Body of pancreas (tissue), 4 donors: ENCODE measurements at places on chromosomes 7 and 10. TPM values are rescaled to one million over a fixed set of nuclear protein-coding genes. Genes with fewer than 3 reads are reported as not detected.

- no peak for DNase-seq
These were observed 93.4 kb upstream of the PARD3 start for GRCh38 chr10:34908481-34908880.

- DNase-seq = no peak
These were observed 305.6 kb downstream of the LRMDA start for GRCh38 chr10:75736889-75737579.

GRCh38 chr7:74044366-74045350, 16.7 kb downstream of the ELN start:
- no peak for DNase-seq

DNA sequence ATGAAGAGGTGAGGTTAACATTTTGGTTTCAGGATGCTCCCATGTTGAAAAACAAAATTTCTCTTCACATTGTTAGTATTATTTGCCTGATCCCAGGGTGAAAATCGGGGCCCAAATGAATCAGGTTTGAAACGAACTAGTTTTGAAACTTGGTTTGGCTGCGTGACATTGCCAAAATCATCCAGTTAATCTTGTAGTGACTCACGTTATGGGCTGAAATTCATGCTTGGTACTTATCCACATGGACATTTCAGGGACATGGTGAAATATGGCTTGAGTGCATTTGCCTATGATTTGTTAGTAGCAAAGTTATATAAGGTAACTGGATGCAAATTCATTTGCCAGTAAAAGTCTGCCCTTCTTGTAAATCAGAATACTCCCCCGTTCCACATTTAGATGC, 97.3 kb downstream of the CFAP58 start:
- no peak for DNase-seq

DNA sequence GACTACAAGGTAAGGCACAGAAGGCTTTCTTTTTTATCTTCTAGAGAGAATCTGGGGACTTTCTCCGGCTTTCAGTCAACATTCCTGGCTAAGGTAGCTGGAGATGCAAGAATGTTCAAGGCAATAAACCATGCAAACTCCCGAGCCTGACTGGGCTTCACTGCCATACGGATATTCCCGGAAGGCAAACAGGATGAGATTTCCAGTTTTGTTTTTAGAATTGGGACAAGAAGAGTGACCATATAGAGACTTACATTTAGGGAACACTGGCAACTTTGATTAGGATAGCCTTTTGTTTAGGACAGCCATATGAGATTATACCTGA, 269 bp downstream of the CALD1 start:
- DNase-seq = no peak

- no peak for DNase-seq
These were observed 162.6 kb upstream of the CDCA7L start for GRCh38 chr7:22108151-22108845.

DNA sequence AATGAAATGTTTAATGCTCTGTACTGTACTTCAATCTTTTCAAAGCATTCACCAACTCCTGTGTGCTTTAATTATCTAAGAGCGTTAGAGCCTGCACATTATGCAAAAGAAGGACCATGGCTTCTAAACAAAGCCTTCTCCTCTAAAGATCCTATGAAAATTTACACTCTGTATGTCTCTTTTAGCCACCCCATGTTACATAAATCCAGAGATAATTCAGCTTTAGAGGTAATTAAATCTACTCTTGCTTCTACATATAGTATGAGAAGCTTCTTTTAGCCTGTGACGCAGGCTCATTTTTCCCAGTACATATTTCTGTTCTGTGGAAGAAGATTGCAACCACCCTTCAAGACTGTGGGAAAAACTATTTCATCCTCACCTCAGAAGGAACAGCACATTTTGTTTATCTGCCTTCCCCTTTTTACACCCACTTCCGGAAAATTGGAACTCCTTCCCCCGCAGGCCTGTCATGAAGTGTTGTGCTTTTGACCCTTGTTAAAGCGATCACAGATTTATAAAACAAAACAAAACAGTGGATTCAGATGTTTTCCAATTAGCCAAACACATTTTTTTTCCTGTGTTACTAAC, 8.1 kb upstream of the TAS2R16 start:
- DNase-seq = no peak

DNA sequence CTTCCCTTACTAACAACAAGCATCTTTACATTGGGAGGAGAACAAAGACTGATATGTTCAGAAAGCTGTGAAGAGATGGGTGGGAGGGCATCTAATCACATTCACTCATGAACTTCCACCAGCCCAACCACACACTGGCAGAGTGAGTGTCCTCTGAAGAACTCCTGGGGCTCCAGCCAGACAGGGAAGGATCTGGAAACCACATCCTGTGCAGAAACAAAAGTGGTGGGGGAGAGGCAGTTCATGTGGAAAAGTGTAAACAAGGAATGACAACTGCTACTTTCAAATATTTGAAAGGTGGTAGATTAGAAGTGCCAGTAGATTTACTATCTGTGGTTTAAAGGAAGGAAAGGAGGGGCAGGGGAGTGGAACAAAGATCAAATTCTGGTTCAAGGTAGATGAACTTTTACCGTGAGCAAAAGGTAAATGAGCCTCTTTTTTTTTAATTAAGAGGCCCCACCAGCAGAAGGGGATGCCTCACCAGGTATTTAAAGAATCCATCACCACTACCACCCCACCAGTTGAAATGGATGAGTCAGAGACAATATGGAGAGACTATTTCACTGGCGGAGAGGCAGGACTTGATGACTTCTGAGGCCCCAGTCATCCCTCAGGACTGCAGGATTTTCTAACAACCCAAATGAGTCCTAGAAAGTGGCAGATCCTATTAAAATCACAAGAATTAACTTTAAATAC, 34.5 kb downstream of the GOT1 start:
- DNase-seq = no peak

DNA sequence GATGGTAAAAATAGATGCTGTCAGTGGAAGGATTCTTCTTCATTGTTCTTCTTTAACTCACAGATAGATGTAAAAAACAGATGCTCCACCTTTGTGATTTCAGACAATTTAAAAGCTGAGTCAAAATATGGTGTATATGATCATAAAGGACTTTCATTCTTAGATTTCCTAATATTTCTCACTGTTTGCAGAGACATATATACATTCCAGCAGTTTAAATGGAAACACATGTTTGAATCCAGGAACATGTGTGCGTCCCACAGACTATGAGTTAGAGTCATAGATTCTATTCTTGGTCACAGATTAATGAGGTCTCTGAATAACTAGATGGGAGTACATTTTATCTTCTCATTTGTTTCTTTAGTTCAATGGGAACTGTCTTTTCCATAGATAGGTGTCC, 109.6 kb downstream of the BICC1 start:
- no peak for DNase-seq

DNA sequence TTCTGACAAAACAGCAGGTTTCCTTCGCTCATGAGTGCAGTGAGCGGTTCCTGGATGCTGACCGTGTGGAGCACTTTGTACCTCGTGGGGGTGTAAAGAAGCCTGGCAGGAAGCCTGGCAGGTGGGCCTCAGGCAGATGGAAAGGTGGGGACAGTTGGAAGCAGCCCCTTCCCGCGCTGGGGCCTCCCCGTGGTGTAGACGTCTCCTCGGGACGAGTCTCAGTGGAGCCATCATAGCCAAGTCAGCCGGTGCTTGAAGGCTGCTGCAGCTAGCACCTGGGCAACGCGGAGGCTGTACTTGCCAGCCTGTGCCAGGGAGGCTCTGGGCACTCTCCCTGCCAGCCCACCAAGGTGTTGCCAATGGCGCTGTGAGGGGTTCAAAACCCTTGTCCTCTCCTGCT, 154.5 kb downstream of the WDR37 start:
- no peak for DNase-seq

DNA sequence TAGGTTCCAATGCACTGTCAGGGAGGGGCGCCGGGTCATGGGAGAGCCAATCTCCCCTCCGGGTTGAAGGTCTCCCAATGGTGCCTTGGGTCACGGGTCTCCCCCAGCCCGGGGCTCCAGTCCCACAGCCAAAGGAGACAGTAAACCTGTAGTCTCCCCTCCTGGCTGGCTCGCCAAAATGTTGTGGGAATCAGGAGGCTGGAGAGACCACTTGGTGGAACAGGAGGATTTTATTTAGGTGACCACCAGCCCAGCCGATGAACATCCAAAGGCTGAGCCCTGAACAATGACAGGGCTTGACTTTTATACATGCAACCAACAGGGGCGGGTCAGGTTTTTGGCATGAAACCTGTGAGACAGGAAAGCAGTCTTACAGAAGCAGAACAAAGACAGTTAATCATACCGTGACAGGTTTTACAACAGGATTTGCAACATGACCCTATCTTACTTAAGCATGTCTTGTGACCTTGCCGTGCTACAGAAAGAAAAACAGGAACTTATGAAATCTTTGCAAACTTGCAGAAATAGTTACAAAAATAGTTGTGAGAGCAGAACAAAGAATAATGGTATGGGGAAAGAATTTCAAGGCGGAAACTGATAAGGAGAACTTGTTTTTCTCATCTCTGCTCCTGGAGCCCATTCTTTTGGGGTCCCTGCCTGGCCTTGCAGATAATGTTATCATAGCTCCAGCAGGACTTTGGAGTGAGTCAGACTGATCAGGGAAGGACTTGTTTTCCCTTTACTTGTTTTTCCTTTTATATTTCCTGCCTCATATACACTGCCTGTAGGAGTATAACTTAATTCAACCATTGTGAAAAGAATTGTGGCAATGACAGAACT, 7.1 kb downstream of the ERV3-1 start:
- peak; percentile 62 for DNase-seq

- peak; percentile 83 for DNase-seq
These were observed 5.3 kb downstream of the SRGN start for GRCh38 chr10:69092959-69093850.

DNA sequence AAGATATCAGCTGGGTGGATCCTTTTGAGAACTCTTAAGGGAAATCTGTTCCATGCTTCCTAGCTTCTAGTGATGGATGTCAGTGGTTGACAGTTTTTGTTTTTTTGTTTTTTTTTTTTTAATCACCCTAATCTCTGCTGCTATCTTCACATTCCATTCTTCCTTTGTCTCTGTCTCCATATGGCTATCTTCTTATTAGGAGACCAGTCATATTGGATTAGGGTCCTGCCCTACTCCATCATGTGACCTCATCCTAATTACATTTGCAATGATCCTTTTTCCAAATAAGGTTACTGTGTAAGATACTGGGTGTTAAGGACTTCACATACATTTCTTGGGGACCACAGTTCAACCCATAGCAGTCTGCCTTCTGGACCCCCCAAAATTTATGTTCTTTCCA, 69.7 kb downstream of the MLLT10 start:
- DNase-seq = no peak

DNA sequence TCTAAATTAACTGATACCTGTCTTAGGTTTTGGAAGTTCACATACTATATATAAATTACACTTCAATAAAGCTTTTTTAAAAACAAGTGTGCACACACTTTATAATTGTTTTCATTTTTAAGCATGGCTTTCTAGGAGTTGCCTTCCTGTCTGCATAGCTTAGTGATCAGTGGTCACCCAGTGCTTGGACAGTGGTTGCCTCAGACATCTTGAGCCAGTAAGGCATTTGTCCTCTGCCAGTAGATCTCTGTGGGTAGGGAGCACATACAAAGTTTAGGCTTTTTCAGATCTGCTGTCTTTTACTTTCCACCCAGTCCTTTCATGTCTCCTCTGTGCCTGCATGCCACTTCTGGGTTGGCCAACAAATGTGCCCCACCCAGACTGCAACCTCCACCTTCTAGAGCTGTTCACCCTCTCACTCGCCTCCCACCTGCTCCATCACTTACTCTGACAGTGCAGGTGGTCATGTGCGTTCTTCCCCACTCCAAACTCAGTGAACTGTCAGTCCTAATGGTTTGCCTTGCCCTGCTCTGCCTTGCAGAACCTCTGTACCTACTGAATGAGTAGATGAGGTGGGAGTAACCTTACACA, 31.7 kb downstream of the TPST1 start:
- no peak for DNase-seq

DNA sequence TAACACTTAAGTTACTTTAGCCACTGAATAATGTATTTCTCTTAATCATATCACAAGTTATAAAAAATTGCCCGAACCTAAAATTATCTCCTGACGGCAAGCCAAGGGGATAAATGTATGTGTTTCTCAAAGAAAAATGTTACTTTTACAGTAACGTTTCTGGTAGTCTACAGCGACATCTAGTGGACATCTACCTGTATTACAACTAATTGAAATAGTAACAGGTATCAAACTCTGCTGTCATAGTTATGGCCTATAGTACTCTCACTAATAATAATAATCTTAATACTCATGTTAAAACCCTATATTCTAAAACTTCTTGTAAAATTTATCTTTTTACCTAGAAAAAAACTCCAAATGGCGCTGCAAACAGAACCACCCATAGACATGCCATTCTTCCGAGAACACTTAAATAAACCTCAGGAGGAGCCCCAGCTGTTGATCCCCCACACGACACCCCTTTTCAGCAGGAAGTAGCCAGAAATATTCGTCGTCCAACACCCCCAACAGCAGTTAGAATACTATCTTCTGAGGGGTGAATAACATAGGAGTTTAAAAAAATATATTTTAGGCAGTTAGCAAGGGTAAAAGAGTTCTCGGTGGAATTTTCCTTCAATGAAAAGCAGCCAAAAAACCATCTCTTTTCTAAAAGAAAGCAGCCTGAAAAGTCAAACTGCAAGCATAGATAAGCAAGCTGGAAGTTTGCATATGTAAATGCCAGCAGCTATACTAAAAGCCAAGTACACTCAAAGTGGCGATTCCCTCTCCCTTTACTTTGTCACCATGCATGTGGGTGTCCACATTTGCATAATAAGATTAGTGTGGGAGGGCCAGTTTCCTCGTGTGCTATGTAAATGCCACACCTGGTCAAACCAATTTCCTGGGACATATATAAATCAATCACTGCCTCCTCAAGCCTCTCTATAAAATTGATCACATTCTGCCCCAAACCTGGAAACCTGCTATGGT, 40.5 kb upstream of the ZNF107 start:
- no peak for DNase-seq

- DNase-seq = no peak
These were observed 107.1 kb upstream of the GSDME start for GRCh38 chr7:24864214-24864817.

GRCh38 chr7:68823996-68824780, 774.1 kb upstream of the AUTS2 start:
- no peak for DNase-seq

- DNase-seq = no peak
These were observed 367.8 kb upstream of the C7orf33 start for GRCh38 chr7:148222721-148223120.

- no peak for DNase-seq
These were observed 221.6 kb upstream of the IMMP2L start for GRCh38 chr7:111783854-111784253.

GRCh38 chr10:26485150-26485941, 47.2 kb downstream of the APBB1IP start:
- no peak for DNase-seq

GRCh38 chr10:42932735-42933447, 144.0 kb upstream of the RET start:
- no peak for DNase-seq

- DNase-seq = peak; percentile 63
These were observed 604.8 kb upstream of the IGFBP3 start for GRCh38 chr7:46525876-46526275.

GRCh38 chr7:96649981-96650380, 59.7 kb downstream of the SEM1 start:
- DNase-seq = no peak

SPDYE2B gene
- not detected for total RNA-seq

CADPS2 gene
- total RNA-seq = 31.9 TPM

GSAP gene
- total RNA-seq = 13.7 TPM

RBP4 gene
- total RNA-seq = 22.1 TPM

ZNF727 gene
- 8.2 TPM for total RNA-seq

TMEM178B gene
- 11.9 TPM for total RNA-seq

LGI1 gene
- not detected for total RNA-seq

NPY gene
- total RNA-seq = 6.3 TPM

ADCYAP1R1 gene
- 8.2 TPM for total RNA-seq

CH25H gene
- 2.0 TPM for total RNA-seq

RPEL1 gene
- not detected for total RNA-seq

TAS2R3 gene
- total RNA-seq = not detected

GPR26 gene
- total RNA-seq = not detected
